ENCODE measurements at places on chromosomes 1 and 21.

GRCh38 chr1:196858811-196859210 lies 29.0 kb upstream of the CFHR4 start:
- no peak for DNase-seq
- no peak overlapping the region for H3K27ac ChIP-seq
- H3K27me3 ChIP-seq = no peaks in the 10 kb centered on the region
- H3K4me3 ChIP-seq = no peak overlapping the region
- no peaks in the 10 kb centered on the region for H3K4me1 ChIP-seq
- H3K36me3 ChIP-seq = no peaks in the 10 kb centered on the region

- no peak for DNase-seq
- no peaks in the 10 kb centered on the region for H3K36me3 ChIP-seq
Observed at GRCh38 chr1:2049718-2050431, at the start of gene PRKCZ. Gene PRKCZ (plus strand): TSS chr1:2050411. CDS start chr1:2050631, 220 bp downstream.

DNA sequence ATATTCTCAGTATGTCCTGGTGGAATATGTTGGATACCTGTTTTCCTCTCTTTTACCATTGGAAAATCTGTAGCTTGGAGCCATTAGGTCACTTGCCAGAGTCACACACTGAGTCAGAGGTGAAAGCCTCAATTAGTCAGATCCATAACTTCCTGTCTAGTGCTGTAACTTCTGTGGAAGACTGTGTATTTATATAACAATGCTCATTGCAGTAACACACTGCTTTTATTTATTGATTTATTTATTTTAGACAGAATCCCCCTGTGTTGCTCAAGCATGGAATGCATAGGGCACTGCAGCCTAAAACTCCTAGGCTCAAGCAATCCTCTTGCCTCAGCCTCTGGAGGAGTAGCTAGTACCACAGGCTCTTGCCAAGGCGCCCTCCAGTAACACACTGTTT lies 1.3 kb upstream of the DOCK7 start:
- no peak overlapping the region for H3K4me3 ChIP-seq
- DNase-seq = no peak
- H3K27me3 ChIP-seq = no peaks in the 10 kb centered on the region
- H3K27ac ChIP-seq = no peak overlapping the region
- no peaks in the 10 kb centered on the region for H3K36me3 ChIP-seq
- H3K4me1 ChIP-seq = peaks cover 33% of the 10 kb centered on the region

GRCh38 chr1:219310181-219310728 lies 136.6 kb downstream of the LYPLAL1 start:
- no peak overlapping the region for H3K4me3 ChIP-seq
- H3K4me1 ChIP-seq = no peaks in the 10 kb centered on the region
- H3K27ac ChIP-seq = no peak overlapping the region
- peaks cover 16% of the 10 kb centered on the region for H3K36me3 ChIP-seq

DNA sequence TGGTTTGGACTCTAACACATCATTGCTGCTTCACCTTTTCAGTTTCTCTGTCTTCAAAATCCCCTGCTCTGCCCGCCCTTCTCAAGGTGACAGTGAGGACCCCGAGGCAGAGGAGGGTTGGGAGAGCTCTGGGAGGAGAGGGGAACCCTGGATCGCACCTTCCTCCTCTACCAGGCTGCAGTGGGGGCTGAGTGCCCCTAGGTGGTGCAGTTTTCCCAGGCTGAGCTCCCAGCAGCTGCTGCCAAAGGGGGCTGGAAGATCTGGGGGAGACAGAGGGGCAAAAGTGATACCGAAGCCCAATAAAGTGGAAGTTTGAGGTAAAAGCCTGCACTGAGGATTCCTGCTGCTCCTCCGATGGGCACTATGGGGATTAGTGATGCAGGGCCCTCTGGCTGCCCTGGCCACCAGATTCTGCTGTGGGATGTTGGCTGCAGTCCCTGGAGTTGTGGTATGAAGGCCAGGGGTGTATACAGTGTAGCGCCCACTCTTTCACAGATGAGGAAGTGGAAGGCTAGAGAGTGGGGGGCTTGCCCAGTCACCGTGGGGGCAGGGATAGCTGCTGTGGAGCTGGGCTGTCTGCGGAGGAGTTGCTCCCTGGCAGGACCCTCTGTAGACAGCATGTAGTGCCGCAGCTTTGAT lies 40.7 kb upstream of the SCMH1 start:
- peak; percentile 11 for DNase-seq
- H3K4me3 ChIP-seq = no peak overlapping the region
- H3K36me3 ChIP-seq = no peaks in the 10 kb centered on the region
- H3K27ac ChIP-seq = no peak overlapping the region
- H3K4me1 ChIP-seq = no peaks in the 10 kb centered on the region

GRCh38 chr1:27606708-27607238 lies 2.8 kb upstream of the AHDC1 start:
- H3K4me3 ChIP-seq = no peak overlapping the region
- H3K4me1 ChIP-seq = peaks cover 38% of the 10 kb centered on the region
- H3K36me3 ChIP-seq = no peaks in the 10 kb centered on the region
- no peaks in the 10 kb centered on the region for H3K27me3 ChIP-seq
- peak overlapping the region; percentile 69 for H3K27ac ChIP-seq

DNA sequence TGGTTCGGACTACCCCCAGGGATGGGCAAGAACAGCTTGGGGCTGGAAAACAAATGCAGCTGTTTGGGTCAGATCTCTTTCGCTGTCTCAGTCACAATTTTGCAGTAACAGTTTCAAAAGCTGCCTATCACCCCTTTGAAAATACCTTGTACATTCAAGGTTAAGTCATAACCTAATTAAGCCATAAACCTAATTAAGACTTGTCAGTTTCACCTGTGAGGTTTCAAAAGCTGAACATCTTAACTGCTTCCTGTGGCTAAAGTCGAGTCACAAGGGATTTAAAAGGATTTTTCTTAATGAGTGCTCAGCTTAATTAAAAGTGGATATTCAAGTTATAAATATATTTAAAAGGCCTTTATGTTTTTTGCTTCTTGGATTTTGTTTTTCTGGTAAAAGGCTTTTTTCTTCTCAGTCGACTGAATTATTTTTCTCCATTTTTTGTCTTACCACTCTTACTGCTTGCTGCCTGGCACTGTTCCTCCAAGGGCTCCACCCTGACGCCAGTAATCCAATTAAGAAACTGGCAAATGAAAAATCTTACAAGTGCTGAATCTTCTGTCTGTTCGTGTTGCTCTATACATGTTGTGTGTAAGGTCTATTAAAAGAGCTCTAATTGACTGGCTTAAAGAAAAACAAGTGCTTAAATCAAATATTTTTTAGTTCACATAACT lies 31.3 kb downstream of the CBR1 start:
- no peaks in the 10 kb centered on the region for H3K36me3 ChIP-seq
- H3K4me3 ChIP-seq = no peak overlapping the region
- H3K27me3 ChIP-seq = no peaks in the 10 kb centered on the region
- no peak for DNase-seq

GRCh38 chr1:168567007-168567406 lies 9.4 kb upstream of the XCL1 start:
- DNase-seq = no peak
- no peak overlapping the region for H3K4me3 ChIP-seq
- H3K4me1 ChIP-seq = no peaks in the 10 kb centered on the region
